ENCODE measurements at places on chromosomes 6 and 20.

- no peak for DNase-seq
Measured at GRCh38 chr6:4575714-4576113, 200.5 kb upstream of the CDYL start.

DNA sequence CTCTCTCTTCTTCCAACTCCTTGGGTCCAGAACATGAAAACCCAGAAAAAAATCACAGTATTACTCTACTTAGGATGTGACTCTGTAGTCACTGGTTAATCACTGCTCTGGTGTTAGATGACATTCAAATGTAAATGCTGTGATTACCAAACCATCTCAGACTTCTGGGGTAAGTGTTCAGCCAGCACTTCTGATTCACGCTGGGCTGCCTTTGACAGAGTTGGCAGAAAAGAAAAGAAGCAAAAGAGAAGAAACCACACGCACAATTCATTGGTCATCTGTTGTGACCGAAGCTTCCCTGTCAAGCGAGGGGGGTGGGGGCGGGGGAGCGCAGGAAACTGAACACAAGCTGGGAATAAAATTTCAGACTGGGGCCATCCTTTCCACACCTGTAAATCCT is 82.7 kb downstream of the PSMG4 start:
- no peak for DNase-seq

GRCh38 chr6:30754631-30755030 is 10.3 kb upstream of the IER3 start:
- no peak for DNase-seq

DNA sequence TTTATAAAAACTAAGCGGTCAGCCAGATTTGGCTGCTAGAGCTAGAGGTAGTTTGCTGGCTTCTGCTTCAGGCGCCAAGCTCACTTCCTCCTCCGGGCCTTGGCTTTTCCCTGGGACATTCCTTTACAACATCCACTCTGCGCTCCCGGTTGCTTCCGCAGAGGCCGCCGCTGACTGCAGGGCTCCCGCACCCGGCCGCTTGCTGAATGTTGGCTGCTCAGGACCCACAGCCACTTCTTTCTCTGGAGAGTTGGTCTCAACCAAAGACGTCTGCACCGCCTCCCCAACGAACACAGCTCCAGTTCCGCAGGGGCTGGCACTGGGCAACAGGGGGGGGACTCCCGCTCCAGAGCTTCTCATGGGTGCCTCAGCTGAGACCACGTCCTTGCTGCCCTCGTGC is 282.8 kb downstream of the TFAP2C start:
- no peak for DNase-seq

DNA sequence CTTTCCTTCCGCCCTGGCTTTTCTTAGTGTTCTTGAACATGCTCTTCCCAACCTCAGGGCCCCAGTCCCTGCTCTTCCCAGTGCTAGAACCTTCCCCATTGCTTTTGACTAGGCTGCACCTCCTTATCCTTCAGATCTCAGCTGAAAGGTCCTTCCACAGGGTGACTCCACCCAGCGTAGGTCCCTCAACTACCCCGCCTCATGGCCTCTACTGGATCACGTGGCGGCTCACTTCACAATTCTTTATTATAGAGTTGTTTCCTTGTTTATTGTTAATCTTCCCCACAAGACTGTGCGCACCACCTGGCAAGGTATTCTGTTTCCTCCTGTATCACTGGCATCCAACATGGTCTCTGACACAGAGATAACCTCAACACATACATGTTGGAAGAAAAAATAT is 31.2 kb downstream of the TTLL9 start:
- DNase-seq, result no peak

DNA sequence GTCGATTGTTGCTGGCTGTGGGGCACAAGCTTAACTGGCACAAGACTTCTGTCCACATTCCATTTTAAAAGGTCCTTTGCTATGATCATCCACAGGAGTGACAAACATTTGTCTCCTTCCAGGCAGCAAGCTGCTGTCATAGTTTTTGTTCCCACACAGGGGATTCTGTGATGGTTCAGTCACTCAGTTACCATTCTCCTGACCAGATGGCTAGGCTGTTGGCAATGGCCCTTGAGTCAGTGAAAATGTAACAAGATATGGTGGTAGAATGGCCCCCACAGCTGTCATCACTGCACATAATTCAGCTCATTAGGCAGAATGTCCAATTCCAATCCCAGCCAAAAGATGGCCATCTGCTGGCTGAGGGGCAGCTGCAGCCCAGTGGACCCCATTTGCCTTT is 13.7 kb downstream of the BPIFA1 start:
- no peak for DNase-seq

GRCh38 chr6:115768500-115768899 is 292.2 kb downstream of the FRK start:
- DNase-seq, result no peak

DNA sequence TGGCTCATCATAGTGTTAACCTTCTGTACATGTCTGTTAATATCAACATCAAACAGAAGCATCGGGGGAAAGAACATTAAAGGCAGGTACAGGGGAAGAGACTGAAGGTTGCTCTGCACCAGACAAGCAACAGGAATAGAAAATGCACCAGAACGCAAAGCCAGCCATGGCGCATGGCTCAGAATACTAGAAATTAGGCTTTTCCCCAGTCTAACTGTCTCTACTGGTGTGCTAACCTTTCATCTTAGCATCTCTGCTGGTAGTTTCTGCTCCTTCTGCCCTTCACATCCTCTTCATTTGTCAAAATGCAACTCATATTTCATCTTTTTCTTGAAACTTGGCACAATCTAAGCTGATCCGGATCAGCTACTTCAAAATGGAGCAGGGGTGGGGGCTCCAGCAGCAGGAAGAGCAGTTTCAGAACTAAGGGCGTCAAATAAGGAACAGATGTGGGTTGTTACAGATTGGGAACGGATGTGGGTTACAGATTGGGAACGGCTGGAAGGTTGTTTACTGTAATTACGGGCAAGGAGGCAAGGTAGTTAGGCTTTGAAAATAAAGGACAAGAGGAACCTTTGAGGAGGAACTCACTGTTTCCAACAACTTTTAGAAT is 13.1 kb upstream of the RNASET2 start:
- DNase-seq, result no peak

- no peak for DNase-seq
Measured at GRCh38 chr6:16236631-16237199, 1.7 kb upstream of the GMPR start.

DNA sequence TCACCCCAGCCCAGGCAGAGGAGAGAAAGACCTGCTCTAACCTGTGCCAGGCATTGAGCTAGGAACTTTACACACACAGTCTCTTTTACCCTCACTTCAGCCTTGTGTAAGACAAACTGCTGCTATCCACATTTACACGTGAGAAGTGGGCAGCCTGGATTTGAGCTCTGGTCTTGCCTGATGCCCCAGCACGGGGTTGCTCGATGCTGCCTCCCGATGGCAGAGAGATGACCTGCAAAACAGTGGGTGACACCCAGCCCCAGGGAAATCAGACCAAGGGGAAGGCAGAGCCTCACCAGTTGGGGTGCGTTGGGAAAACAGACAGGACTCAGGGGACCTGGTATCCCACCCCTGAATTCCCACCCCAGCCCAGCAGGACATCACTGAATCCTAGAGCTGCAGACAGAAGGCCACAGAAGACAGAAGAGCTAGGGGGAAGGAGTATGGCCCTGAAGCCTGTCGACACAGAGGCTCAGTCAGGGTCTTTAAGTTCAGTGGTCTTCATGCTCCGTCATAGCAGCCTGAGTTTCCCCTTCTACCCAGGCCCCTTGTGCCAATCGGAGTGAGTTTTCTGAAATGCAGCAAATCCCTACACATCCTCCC is 990 bp downstream of the BPI start:
- no peak for DNase-seq

GRCh38 chr6:41571021-41571780 is 25.0 kb downstream of the FOXP4 start:
- no peak for DNase-seq

DNA sequence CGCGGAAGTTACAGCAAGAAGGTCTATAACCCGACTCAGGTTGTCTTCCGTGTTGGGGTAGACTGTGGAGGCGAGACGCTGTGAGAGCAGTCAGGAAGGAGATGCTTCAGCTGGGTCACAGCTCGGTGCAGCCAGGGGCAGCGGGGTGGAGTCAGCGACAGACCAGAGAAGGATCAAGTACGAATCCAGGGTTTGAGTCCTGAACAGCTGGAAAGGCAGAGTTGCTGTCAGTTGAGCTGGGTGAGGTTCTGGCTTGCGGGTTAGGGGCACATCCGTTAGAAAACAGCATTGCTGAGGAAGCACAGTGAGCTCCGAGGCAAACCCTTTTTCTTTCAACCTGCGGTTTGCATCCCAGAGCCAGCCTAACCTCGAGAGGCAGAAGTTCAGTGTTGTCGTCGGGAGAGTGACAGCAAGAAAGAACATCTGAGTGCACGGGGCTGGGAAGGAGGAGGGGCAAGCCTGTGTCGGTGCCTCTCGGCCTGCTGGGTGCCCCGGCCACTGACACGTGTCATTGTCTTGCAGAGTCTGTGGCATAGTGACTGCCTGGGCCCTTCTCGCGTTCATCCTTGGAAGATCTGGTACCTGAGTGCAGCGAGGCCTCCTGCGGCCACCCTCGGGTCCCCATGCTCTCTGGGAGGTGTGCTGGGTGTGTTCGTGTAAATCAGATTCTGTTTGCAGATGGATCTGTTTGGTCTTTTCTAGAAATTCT is 20.0 kb downstream of the PNLDC1 start:
- no peak for DNase-seq

GRCh38 chr6:116010790-116011401 is 49.8 kb downstream of the FRK start:
- no peak for DNase-seq

DNA sequence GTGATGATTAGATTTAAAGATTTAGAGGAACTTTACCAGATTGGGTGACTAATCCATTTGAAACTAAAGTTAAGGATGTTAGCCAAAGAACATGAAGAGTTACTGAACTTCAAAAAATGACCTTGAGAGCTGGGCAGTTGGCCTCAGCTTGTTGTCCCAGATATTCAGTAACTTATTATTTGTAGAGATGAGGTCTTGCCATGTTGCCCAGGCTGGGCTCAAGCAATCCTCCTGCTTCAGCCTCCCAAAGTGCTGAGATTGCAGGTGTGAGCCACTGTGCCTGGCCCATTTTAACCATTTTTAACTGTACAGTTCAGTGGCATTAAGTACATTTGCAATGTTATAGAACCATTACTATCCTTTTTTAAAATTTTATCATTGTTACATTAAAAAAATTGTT is 161.5 kb downstream of the SLC16A10 start:
- no peak for DNase-seq

- no peak for DNase-seq
Measured at GRCh38 chr6:117276778-117277316, 11.5 kb downstream of the VGLL2 start.

GRCh38 chr6:167652701-167653095 is 174.0 kb upstream of the AFDN start:
- DNase-seq, result no peak

All from stimulated activated CD8-positive, alpha-beta memory T cell treated with anti-CD3 and anti-CD28 coated beads, Interleukin-15, amount 100 ng/mL, for 24 hours (primary cell).